T-cell (primary cell): ENCODE measurements at places on chromosomes 3 and 15.

GRCh38 chr3:40445062-40445461 lies 12.1 kb upstream of the RPL14 start:
- no peak for DNase-seq

- DNase-seq, result no peak
Measured at GRCh38 chr3:169865176-169865767, 4.5 kb downstream of the LRRC31 start.

DNA sequence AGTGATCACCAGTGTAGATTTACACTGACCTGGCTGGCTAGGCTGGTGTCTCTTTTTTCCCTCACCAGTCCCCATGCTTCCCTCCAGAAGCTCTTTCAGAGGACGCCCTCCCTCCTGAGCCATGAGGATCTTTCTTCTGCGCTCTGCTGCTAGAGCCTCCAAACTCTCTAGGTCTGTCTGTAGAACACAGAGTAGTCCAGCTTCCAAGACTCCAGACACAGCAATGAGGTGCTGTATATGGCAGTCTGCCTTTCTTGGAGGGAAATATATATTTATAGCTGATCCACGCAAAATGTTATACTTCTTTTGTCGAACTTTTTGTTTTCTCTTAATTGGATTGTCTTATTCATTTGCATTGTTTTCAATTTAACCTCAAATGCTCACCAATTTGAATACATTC lies 1121.8 kb downstream of the ROBO2 start:
- DNase-seq, result no peak

DNA sequence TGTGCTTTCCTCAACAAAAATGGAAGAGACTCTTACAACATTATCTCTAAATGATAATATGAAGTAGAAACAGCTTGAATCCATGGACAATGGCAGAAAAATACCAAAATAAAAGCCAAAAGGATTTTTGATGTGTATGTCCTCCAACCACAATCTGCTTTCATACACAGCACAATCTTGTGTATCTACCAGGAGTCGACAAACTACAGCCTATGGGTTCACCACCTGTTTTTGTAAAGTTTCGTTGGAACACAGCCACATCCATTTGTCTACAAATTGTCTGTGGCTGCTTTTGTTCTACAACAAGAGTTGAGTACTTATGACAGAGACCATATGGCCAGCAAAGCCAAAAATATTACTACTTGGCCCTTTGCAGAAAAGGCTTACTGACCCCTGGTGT lies 88.7 kb upstream of the UBE2E2 start:
- no peak for DNase-seq

DNA sequence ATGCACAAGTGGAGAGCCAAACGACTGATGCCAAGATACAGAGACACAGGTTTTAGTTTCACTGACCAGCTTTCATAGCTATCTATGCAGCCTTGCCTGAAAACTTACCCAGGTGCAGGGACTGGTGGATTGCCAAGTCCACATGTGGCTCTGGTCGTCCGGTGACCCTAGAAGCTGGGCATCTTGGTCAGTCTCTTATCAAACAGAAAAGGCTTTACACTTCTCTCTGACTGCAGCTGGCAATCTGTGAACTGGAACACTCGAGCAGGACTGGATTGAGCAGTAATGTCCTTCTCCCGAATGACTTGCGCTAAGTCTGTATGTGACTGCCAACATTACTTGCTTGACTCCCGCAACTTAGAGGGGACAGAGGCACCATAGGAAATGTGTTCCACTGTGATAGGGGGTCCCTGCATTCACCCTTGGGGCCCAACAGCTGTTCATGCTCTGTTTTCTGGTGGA lies 63.0 kb upstream of the SIAH2 start:
- no peak for DNase-seq

GRCh38 chr3:117281371-117281770 lies 571.8 kb downstream of the TUSC7 start:
- no peak for DNase-seq

GRCh38 chr3:166100730-166101129 lies 263.5 kb upstream of the BCHE start:
- DNase-seq, result no peak

DNA sequence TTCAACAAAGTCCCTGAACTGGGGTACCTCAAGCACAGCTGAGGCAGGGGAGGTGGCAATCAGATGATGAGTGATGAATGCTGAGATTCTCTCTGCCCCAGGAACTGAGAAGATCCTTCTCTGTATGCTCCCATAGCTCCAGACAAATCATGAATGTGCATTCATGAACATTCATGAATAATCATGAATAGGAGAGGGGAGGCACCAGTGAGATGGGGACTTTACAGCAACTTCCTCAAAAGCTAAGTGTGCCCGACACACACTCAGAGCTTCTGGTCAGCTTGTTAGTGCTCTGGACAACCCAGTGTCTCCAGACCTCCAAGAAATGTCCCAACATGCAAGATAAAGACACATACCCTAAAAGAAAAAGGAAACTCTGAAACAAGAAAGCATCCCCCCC lies 24.3 kb downstream of the LRRC2 start:
- DNase-seq, result no peak

DNA sequence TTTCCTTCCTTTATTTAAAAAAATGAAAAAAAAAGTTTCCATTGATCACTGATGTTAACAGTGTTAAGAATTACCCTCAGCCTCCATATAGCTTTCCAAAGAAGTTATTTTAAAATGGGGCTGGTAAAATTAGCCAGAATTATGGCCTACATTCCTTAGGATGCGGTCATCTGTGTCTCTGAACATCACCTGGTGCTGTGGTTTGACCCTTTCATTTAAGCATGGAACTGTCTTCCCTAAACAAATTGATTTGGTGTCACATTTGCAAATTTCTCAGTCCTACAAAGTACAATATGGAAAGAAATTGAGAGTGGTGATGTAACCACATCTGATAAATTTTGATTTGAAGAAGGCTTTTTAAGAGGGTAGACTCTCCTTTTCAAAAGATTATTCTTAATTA lies 40.3 kb upstream of the ZPLD1 start:
- no peak for DNase-seq

- no peak for DNase-seq
Measured at GRCh38 chr15:65066635-65067316, 1.0 kb downstream of the RASL12 start.

DNA sequence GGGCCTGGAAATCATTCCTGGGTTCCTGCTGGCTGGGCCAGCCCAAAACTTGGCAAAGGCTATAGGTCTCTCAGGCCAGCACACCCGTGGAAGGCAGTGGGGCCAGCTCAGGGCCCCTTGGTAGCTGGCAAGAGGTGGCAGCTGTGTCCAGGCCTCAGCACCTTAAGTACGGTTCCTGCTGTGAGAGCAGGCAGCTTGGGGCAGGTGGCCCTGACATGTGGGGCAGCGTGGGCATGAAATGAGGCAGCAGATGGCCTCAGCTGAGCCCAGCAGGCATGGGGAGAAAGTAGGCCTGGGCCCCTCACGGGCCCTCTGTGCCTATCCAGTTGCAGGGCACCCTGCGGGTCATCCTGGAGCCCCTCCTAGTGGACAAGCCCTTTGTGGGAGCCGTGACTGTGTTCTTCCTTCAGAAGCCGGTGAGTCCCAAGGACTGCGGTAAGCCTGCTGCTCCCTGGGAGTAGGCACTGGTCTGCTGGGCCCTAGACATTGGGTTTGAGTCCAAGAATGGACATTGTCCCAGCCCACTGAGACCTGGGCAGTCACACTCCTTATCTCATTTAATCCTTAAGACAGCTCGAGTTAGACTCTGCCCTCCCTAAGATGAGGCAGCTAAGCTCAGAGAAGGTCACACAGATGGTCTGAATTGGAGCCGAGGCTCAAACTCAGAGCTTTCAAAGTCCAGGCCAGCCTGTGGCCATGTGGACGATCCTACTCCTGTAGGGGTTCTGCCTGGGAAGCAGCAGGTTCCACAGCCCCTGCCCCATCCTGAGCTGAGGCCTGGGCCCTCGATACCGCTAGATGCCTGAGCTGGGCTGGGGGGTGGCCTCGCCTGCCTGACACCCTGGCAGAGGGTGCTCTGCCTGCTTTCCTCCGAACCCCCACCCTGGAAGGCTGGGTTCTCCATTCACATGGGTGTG lies 25.5 kb downstream of the ESYT3 start:
- no peak for DNase-seq

- no peak for DNase-seq
Measured at GRCh38 chr15:73986055-73986775, 5.9 kb downstream of the STOML1 start.

- no peak for DNase-seq
Measured at GRCh38 chr15:70187331-70187730, 89.6 kb upstream of the TLE3 start.

DNA sequence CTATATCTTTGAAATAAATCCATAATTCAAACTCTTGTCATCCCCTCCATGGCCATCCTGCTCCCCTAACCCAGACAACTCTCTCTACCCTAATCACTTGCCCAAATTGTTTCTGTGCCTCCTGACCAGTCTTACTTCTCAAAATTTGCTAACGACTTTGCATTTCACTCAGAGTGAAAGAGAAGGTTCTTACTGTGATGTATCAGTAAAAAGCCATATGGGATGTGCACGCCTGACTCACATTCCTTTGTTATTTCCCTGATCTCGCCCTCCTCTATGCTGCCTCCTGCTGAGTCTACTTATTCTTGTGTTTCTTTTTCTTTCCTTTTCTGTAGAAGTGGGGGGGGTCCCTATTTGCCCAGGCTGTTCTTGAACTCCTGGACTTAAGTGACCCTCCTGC lies 487.2 kb upstream of the FRG2C start:
- no peak for DNase-seq

GRCh38 chr15:68377766-68378165 lies 54.2 kb downstream of the ITGA11 start:
- no peak for DNase-seq

- no peak for DNase-seq
Measured at GRCh38 chr3:143421556-143421955, 302.0 kb downstream of the CHST2 start.
